ENCODE measurements at places on chromosomes 1 and 21.

DNA sequence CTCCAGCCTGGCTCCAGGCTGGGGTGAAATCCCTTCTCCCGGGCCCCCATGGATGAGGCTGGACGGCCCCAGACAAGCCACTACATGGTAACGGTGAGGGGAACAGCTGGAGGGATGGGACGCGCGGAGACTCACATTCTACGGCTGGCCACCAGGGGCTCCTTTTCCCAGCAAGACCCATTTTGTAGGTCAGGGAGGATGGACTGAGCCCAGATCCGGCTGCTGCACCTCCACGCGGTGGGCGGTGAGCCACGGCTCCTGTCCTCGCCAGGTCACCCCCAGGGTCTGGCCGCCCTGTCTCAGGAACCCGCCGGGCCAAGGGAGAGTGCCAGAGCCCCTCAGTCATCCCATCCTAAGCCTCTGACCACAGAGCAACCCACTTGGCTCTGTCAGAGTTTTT is 75.0 kb upstream of the ACTRT2 start:
- DNase-seq, result no peak

- no peak for DNase-seq
Observed at GRCh38 chr21:26003404-26003803, 167.2 kb downstream of the APP start.

- no peak for DNase-seq
Observed at GRCh38 chr1:192602757-192603156, 27.2 kb downstream of the RGS1 start.

GRCh38 chr1:214364786-214365295 is 83.9 kb downstream of the SMYD2 start:
- no peak for DNase-seq

- DNase-seq, result no peak
Observed at GRCh38 chr1:93679546-93679945, 2.1 kb downstream of the BCAR3 start.

- DNase-seq, result no peak
Observed at GRCh38 chr1:93925206-93925605, 16.0 kb upstream of the GCLM start.

- no peak for DNase-seq
Observed at GRCh38 chr1:186420923-186421322, 40.0 kb downstream of the PDC start.

DNA sequence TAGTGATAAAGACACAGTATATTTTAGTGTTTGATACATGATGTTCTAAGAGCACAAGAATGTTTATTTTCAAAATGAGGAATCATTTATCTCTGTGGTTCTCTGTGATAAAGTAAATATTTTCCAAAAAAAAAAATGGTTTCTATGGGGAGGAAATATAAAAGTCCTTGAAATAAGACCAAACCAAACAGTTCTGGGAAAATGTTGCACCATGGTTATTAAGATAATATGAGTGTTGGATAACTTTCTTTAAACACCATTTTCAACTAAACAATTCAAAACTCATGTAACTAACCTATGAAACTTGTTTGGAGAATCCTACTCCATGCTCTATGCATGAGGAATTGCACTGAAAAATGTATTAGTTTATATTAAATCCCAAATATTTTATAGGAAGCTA is 184.6 kb downstream of the KCNT2 start:
- no peak for DNase-seq

- no peak for DNase-seq
Observed at GRCh38 chr1:207923561-207923960, 12.6 kb upstream of the CD34 start.

GRCh38 chr21:41399246-41399800 is 26.7 kb upstream of the MX1 start:
- no peak for DNase-seq

GRCh38 chr1:116291024-116291423 is 82.0 kb upstream of the ATP1A1 start:
- DNase-seq, result no peak

DNA sequence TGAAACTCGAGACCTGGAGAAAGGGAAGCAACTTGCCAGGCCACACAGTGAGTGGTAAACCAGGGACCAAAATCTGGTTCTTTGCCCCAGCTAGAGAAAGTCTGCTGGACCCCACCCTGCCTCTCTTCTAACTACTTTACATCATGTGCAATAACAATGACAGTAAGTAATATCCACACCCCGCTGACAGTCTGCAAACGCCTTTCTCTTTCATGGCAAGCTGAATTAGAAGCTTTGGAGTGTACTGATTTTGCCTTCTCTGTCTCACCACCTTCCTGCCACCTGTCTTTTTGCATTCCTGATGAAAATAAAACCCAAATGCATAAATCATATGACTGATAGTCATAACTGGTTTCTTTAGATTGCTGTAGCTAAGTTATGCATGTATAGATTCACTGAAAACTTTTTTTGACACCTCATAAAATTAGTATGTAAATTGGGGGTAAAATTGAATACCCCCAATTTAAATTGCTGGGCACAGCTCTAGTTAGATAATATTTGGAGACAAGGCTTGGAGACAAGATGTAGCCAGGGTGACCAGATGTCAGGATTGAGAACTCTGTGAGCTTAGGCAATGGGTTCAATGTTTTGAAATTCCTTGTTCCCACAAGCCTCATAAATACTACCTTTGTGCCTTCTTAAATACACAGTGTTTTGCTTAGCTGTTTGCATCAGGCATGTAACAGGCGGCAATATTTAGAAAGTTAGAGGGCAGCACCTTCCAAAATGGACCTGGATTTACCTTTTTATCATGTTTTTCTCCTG is 73.5 kb downstream of the ST6GALNAC5 start:
- DNase-seq, result peak; percentile 12

- DNase-seq, result no peak
Observed at GRCh38 chr1:44296086-44296485, 59.0 kb downstream of the ERI3 start.

- no peak for DNase-seq
Observed at GRCh38 chr1:232861107-232861506, 55.9 kb downstream of the MAP10 start.

DNA sequence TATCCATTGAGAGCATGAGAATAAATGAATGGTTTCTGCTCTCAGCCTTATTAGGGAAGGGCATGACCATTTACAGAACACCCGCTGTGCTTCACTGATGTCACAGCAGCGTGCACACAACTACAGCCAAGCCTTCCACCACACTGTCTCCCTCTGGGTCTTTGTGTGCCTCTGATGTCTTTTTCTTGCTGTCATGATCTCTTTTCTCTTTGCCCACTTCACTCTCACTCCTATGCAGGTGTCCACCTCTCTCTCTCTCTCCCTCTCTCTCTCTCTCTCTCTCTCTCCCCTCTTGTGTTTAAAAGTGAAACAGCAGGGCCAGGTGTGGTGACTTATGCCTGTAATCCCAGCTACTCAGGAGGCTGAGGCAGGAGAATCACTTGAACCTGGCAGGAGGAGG is 232.5 kb upstream of the JUN start:
- DNase-seq, result no peak

DNA sequence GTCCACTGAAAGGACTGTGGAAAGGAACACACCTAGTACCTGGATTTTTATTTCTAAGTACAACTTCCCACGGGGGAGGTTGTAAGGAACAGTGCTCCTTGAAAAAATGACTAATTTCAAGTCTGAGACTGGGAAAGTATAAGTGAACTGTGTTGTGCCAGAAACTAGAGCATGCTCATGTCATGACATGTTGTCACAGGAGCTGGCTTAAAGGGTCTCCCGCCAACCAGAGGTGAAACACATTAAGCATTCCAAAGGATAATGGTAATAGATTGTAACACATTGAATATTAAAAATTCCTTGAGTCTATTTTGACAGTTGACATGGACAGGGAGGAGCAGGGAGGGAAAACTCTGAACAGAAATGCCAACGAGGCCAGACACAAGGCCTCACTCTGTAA is 6.3 kb downstream of the ATP2B4 start:
- DNase-seq, result no peak

GRCh38 chr1:75991497-75992114 is 59.4 kb upstream of the ASB17 start:
- DNase-seq, result peak; percentile 85

GRCh38 chr1:206809504-206810084 is 37.3 kb upstream of the IL10 start:
- DNase-seq, result no peak

DNA sequence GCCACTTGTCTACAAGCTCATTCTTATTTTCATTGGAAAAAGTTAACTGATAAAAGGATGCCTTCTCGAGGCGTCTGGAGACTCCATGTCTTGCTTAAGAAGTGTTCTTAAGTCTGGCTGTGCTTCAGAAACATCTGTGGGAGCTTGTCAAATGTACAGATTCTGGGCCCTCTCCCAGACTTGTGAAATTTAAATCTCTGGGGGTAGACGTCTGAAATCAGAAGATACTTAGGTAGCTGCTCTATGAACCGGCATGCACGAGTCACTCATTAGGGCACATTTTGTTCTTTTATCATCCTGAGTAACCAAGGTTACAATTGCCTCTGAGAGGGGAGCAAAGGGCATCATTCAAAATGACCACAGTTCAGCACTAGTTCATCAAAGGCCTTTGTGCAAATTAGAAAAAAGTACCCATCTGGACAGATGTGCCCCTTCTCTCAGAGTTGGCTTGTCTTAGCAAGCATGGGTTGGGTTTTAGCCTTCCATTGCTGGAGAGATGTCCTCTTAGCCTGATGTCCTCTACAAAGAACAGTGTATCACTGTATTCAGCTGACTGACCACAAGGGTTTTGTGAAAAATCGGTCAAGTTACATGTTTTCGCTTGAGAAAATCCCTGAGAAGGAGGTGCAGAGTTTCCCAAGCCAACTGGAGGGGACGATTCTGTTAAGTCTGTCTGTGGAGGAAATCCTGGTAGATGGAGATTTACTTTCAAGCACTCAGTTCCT is 156.9 kb downstream of the ASTN1 start:
- DNase-seq, result no peak

Measured in NCI-H2081 (cell line).